ENCODE measurements at places on chromosomes 4 and X.

GRCh38 chrX:96052078-96052477, 632.6 kb upstream of the DIAPH2 start:
- no peak for DNase-seq

GRCh38 chrX:43805579-43805978, 76.7 kb downstream of the MAOB start:
- DNase-seq, result no peak

DNA sequence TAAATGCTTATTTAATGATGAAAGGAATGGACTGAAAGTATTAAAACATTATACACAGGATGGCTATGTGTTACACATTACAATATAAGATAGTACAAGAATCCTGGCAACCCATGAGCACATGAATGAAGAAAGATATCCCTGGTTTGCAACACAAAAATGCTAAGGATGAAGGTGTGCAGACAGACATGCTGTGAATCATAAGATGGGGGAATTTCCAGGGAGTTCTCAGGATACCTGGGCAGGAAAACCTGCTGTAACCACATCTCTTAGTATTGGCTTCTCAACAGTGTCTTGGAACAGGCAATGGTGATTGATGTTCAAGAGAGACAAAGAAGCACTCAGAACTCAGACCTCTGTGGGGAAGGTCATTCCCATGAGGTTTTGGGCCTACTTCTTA, 23.9 kb upstream of the ANOS1 start:
- no peak for DNase-seq

DNA sequence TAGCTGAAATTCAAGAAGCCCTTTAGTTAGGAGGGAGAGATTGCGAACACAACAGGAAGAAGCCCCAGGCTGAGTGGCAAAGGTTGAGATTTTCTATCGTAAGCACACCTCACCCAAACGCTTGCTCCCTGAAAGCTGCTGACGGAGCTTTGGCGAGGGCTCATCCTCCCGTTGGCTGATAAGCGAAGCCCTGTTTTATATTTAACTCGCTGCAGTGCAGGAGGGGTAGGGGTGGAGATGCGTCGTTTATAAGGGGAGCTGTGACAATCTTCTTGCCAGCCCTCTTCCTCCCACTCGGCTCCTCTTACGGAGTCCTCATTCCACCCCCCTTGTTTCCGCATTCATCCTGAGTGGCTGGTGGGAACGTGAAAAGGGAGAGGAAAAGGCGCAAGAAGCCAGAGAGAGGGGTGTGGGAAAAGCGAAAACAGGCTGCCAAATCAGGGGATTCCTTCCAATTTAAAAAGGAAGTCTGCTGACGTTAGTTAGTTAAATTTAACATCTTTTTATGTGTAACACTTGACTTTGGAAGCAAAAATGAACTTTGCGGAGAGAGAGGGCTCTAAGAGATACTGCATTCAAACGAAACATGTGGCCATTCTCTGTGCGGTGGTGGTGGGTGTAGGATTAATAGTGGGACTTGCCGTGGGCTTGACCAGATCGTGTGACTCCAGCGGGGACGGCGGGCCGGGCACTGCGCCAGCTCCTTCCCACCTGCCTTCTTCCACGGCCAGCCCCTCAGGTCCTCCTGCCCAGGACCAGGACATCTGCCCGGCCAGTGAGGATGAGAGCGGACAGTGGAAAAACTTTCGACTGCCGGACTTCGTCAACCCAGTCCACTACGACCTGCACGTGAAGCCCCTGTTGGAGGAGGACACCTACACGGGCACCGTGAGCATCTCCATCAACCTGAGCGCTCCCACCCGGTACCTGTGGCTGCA, at the start of gene ENPEP:
TSS of gene ENPEP (plus strand) at position 275 of the 938 bp plus-strand sequence. CDS start at position 535, 260 bp downstream.
- no peak for DNase-seq

DNA sequence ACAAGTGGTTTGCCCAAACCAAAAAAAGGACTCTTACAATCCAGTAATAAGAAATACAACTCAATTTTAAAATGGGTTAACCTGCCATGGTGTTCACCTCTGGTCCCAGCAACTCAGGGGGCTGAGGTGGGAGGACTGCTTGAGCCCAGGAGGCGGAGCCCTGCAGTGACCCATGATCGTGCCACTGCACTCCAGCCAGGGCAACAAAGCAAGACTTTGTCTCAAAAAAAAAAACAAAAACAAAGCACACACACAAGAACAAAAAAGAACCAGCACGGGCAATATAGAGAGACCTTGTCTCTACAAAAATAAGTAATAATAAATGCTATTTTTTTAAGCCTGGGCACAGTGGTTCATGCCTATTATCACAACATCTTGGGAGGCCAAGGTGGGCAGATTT, 28.7 kb downstream of the ARAP2 start:
- DNase-seq, result no peak

GRCh38 chrX:23317799-23318724, 16.6 kb upstream of the PTCHD1 start:
- DNase-seq, result peak; percentile 39

- DNase-seq, result no peak
These were observed 148.0 kb upstream of the NPY2R start for GRCh38 chr4:155060419-155060818.

DNA sequence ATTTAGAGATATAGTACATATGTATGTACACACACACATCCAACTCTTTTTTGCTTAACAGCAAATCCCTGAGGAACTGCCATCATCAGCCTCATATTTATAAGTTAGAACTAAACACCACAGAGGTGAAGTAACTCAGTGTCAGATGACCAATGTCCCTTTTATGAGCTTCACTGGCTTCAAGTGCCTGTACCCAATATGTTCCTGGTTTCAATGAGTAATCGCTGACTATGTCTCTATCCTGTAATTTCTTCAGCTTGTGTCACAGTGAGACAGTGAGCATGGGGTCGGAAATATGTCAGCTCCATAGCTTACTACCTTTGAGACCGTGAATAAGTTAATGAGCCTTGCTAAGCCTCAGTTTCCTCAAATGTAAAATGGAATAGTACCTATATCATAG, 136.2 kb upstream of the RASGEF1B start:
- no peak for DNase-seq

- DNase-seq, result no peak
These were observed 177.4 kb downstream of the SPRY1 start for GRCh38 chr4:123573866-123574508.

DNA sequence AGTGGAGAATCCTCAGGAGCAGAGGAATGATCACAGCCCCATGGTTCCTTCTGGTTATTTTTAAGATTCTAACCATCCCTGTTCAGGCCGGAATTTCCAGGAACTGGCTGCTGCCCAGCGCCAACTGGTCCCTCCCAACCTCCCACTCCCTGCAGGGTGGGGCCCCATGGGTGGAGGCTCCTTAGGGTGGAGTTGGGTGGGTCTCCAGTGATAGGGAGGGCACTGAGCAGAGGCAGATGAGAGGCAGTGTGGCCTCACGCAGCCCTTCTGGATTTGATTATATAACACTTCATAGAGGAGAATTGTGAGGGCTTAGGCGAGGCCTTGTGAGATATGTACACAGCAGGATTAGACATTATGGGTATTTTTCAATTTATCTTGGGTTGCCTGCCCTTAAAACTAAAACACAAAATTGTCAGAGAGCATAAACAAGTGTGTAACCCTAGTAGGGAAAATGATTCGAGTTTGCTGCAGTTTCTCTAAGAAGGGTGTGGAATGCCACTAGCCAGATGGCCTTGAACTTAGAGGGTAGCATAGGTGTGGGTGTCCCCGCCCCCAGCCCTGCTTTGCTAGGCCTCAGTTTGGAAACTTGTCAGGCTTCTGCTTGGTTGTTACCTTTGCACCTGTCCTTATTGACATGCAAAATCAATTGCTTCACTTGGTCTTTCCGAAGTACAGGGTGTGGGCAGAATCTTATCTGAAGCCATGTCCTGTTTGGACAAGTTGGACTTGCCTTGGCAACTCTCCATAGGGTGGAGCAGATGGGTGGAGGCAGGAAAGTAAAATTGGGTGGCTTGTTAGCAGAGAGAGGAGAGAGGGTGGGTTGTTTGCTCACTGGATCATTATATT, 9.4 kb downstream of the KLF3 start:
- DNase-seq, result peak; percentile 91

GRCh38 chr4:40990899-40991265, 223.5 kb downstream of the APBB2 start:
- DNase-seq, result no peak

- no peak for DNase-seq
These were observed 63.4 kb downstream of the GPR50 start for GRCh38 chrX:151239751-151240150.

- peak; percentile 2 for DNase-seq
These were observed 108.6 kb downstream of the RTL5 start for GRCh38 chrX:72023071-72023470.

DNA sequence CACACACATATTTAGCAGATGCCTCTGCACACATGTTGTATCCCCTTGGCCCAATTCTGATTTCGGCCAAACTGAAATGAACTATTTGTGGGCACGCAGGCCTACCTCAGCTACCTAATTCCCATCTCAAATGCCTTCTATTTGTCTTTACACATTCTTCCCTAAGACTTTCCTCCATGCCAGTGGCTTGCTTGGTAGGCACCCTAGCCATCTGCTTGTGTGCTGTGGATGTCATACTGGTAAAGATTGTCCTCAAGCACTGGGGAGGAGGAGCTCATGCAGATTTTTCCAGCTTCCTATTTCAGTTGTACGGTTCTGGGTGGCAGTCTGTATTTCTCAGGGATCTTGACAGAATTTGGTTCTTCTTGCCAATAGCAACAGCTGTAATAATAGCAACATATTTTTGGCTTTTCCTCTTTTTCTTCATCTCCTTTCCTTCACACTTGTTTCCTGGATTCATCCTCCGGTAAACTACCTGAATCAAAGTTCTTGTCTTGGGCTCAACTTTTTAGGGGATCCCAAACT, 514.3 kb downstream of the ADGRL3 start:
- no peak for DNase-seq

DNA sequence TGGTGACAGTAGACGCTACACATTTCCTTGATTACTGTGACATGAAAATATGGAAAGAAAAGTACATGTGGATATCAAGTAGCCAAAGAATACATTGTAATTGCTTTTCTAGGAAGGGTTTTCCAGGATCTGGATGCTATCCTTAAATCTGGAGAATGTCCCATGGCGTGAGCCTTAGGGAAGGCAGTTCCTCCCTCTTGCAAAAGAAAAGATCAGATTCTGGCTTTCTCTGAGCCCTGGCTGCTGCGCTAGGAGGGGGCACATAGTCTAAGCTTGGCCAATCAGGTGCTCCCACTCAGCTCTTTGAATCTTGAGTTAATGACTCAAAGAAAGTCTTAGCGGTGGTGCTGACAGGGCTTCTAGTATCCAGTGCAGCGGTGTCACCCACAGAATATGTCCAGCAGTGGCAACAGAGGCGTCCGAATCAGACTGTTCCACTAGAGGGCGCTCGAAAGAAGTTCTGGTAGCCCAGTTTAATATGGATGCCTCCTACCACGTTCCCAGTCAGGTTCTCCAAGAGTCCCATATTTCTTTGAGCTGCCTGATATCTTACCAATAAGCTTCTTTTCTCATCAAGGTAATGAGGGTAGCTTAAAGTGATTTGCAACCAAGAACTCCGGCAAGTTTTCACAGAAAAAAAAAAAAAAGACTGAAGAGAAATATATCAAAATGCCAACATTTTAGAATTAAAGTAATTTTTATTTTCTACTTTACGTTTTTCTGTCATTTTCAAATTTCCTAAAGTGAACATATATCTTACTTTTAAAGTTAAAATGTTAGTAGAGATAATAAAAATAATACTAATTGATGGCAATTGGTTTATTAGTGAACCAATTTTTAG, 213.4 kb upstream of the S100G start:
- peak; percentile 61 for DNase-seq

- DNase-seq, result no peak
These were observed 119.0 kb downstream of the REELD1 start for GRCh38 chr4:146333187-146333894.

DNA sequence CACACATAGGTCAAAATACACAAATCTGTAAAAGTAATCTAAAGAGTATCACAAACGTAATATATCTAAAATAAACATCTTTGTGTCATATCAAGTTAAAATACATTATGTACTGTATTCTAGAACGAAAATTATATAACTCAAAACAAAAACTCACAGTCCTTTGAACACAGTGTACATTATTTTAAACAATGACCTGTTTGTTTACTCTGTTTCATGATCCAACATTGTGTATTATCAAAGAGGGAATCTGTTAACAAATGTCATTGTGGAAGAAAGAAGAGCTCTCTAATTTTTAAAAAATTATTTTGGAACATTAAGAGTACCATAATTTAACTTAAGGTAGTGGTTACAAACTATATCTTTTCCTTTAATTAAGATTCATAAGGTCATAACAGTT, 144.1 kb downstream of the FRYL start:
- DNase-seq, result no peak

GRCh38 chrX:49073601-49074575, at the start of gene PRAF2:
Gene PRAF2 (minus strand): TSS chrX:49074002. CDS start chrX:49073987, 15 bp downstream.
- peak; percentile 88 for DNase-seq

GRCh38 chr4:168388890-168389289, 70.3 kb upstream of the DDX60 start:
- DNase-seq, result peak; percentile 4

- no peak for DNase-seq
These were observed 1.6 kb downstream of the KCTD8 start for GRCh38 chr4:44446801-44447562.

DNA sequence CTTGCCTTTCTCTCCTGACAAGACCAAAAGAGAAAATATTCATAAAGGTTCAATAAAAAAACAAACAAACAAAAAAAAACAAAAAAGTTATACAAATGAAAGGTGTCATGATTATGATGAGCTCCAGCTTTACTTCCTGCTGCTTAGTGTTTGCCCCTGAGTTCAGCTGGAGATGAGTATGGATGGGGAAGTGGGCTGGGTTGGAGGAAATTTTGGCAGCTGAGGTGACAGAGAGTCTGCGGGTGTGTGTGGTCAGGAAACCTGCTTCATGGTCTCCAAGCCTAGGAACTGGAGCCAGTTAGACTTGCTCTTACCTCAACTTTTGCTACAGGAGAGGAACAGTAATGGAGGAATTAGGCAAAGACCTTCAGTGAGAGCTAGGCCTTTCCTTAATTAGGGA, 4.3 kb upstream of the CYSLTR1 start:
- no peak for DNase-seq

All from erythroblast (primary cell).